ENCODE measurements at places on chromosomes 1 and 21. TPM values are rescaled to one million over a fixed set of nuclear protein-coding genes. Genes with fewer than 3 reads are reported as not detected.

The FCAMR gene
- not detected for total RNA-seq

The AGBL4 gene
- total RNA-seq = not detected

The ITLN1 gene
- total RNA-seq = not detected

The RPL22 gene
- 220 TPM for total RNA-seq

The VCAM1 gene
- total RNA-seq = 4.6 TPM

The COPA gene
- 284 TPM for total RNA-seq

The CLDN14 gene
- total RNA-seq = not detected

The PRELP gene
- total RNA-seq = 33.7 TPM

- no peak for DNase-seq
Observed at GRCh38 chr1:184792450-184792969, 37.9 kb upstream of the EDEM3 start.

- DNase-seq = no peak
Observed at GRCh38 chr21:25986928-25987327, 183.6 kb downstream of the APP start.

DNA sequence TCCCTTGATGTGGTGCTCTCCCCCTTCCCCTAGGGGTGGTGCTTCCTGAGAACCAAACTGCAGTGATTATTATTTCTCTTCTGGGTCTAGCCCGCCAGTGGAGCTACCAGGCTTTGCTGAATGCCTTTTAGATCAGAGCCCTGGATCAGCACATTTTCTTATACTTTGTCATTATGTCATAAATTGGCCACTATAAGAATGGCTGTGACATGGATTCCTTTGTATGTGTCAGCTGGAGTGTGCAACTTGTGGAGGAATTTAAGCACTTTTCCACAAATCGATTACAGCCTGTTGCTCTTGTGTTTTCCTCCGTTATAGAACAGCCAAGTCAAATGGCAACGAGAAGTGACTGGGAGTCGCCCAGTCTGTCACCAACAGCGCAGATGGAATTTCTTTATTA lies 273.3 kb downstream of the DUSP10 start:
- DNase-seq = no peak

- no peak for DNase-seq
Observed at GRCh38 chr1:21290546-21290944, 282 bp upstream of the ECE1 start.

DNA sequence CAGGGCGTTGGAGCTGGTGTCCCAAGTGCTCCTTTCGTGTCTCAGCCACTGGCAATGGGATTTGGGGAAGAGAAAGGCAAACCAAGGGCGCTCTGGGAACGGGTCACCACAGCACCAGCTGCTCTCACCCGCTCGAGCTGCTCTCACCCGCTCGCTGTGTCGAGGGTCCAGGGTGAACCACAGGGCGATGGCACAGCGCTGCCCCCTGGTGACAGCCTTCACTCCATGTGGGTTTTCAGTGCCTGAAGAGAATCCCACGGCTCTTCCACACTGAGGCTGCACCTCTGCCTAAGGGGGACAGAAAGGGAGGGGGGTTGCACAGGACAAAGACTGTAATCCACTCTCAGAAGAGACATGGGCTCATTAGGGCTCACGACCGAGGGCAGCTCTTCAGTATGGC lies 7.1 kb upstream of the CLDN19 start:
- no peak for DNase-seq

DNA sequence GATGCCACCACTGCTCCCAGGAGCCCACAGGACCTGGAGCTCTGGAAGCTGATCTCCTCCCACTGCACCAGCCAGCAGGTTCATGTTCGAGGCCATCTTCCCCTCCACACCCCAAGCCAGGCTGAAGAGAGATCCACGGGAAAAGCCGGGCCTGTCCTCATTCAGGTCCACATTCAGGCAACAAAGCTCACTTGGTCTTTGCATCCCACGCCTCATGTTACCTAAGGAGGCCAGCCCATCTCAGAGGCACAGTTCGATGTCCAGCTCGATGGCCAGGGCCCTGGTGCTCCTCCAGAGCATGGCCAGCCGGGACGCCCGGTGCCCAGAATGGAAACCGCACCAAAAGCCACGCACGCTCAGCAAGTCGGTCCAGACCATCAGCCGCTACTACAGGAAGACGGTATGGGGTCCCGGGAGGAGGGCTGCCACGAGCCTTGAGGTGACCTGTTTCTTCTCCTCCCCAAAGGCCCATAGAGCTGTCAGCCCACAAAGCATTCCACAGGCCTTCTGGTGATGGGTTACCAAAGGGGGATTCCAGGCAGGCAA lies at the start of gene CCDC27:
Gene CCDC27, plus strand, starts transcription at position 51 of the 546 bp plus-strand sequence. Its CDS starts 32 bp downstream, at position 83.
- DNase-seq = no peak

- no peak for DNase-seq
Observed at GRCh38 chr1:86419277-86419903, 4.6 kb upstream of the CLCA2 start.

- no peak for DNase-seq
Observed at GRCh38 chr21:44018813-44019567, 6.9 kb downstream of the TRAPPC10 start.

- DNase-seq = no peak
Observed at GRCh38 chr1:199545780-199546179, 481.7 kb upstream of the NR5A2 start.

DNA sequence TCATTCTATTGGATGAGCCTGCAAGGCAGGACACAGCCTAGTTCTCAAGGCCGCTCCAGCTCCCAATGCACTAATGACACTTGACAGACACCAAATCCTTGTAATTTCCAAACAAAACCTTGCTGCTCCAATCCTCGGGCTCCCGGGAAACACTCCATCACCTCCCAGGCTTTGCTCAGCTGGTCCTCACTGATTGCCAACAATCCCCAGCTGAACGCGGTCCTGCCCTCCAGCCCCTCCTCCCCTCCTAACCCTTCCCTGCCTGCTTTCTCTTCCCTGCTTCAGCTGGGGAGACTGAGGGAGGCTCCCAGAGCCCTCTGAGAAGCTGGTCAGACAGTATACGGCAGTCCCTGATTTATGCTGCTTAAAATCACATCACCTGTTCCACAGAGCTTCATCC lies 114.4 kb upstream of the TNR start:
- no peak for DNase-seq

DNA sequence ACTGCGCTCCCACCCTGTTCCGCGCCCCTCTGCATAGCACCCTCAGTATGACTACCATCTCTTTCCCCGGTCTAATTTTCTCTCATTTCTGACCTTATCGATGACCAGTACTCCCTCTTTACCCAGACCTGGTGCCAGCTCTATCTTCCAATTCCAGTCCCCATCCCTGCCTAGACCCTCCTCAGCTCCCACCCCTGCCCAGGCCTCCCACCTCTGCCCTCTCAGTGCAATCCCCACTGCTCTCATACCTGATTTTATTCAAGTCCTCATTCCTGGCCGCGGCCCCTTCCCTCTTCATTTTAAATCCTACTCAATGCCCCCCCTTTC lies 1.3 kb downstream of the USP24 start:
- no peak for DNase-seq

GRCh38 chr1:90835661-90836344 lies 118.7 kb upstream of the BARHL2 start:
- DNase-seq = no peak

DNA sequence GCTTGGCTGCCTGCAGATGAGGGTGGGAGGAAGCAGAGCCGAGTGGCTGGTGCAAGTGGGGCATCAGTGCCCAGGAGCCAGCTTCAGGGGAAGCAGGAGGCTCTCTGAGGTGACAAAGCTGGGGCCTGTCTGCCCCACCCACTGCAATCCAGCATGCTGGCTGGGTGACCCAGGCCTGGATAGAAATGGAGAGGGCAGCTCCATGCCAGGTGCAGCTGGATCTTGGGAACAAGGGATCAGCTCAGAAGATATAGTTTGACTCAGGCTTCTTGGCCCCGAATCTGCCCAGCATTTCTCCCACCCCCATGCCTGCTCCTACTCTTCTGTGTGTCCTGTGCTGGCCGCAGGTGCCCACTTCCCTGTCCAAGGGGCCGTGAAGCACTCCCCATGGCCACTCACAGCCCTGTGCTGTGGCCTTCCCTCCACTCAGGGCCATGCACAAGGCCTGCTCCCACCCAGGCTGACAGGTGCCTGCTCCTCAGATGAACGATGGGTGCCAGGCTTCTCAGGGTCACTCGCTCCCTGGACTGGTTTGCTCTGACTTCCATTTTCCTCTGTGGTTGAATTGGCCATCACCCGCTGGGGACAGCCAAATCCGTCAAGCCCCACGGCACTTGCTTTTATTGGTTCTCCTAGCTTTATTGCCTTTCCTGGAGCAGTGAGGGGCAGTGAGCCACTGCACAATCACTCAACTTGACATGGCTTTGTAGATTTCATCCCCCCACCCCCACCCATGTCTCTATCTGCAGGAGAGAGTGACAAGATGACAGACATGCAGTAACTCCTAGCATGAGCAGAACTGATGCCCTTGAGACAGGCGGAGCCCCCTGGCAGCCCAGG lies 174.8 kb upstream of the VAMP3 start:
- peak; percentile 73 for DNase-seq

- DNase-seq = no peak
Observed at GRCh38 chr1:68293609-68294366, 61.5 kb upstream of the WLS start.

DNA sequence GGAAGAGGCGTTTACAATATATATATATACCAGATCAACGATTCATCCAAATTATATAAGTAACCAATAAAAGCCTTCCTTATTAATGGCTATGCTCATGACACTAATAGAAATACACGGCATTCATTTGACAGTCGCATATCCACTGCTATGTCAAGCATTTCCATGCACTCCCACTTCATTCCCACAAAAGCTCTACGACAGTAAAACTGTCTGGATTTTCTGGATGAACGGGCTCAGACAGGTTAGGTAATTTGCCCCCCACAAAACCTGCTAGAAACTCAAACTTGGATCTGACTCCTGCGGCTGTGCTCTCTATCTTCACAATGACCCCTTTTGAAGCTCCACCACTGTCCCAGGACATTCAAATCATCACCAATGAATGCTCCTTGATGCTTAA lies 11.4 kb downstream of the DNAJC11 start:
- no peak for DNase-seq

DNA sequence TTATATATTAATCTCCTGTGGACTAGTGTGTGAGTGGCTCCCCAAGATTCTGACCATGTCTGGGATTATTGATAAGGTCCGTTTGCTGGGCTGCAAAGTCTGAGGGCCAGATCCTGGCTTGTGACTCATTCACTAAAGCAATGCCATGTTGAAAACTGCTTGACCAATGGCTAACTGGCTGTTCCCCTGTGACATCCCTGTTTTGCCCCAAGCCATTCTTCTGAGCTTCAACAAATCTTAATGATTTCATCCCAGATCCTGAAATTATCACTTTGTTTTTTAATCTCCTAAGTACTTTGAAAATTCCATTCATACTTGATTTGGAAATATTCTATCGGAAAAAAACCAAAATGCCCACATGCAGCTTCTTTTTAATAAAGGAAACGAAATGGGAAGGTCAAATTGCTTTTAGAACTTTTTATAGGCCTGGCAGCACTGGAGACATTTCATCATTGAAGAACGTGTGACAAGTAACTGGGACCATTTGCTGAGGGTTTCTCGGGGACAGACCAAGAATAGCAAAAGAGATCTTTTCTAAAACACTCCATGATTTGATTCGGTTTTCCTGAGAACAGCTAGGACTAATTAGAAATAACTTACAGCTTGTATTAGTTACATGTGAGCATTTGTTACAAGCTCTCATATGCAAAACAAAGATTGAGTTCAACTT lies 121.3 kb downstream of the TGFB2 start:
- DNase-seq = no peak

DNA sequence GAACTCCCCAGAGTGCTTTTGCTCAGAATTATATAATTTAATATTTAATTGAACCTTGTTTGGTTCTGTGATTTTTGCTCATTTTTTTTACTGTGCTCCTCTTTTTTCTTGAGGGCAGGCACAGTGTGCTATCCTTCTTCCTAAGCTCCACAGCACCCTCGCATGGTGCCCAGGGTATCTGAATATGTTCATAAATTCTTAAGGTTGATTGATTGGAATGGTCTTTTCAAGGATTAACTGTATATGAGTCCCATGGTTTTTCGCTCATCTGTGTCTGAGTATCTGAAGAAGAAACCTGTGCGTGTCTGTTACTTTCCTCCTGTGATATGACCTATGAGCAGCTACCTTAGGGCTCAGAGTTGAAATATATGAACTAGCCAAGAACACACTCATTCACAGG lies 393.7 kb downstream of the HLX start:
- no peak for DNase-seq

- DNase-seq = no peak
Observed at GRCh38 chr1:37599940-37600339, 4.2 kb upstream of the GNL2 start.

GRCh38 chr1:32988665-32989064 lies 24.1 kb upstream of the RNF19B start:
- no peak for DNase-seq

DNA sequence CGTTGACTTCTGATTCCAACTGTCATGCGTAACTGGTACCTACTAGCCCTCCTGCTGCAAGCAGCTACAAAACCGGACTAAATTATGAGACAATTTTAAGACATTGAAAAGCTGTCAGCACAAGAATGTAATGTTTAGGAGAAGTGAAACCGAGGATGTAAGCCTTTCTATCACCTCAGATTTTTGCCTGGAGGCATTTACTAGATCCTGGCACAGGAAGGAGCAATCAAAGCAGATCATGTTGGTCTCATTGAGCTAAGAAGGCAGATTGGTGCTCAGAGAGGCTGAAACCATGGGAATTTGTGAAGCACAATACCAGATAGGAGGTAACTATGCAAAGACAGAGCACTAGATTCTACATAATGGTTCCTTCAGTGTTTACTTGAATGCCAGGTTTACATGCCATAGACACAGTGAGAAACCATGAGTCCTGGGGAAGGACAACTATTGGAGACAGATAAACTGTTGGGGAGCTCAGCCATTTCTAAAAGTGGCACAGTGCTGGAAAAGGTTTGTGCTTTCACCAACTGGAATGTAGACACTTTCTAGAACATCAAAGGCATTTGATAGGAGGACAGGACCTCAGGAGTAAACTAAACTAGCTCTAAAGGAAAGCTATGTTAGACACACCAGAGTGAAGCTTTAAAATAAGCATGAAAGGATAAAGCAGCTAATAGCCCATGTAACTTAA lies 179.4 kb downstream of the LYPLAL1 start:
- DNase-seq = no peak

GRCh38 chr1:212656730-212657129 lies 42.9 kb downstream of the BATF3 start:
- DNase-seq = no peak

- DNase-seq = no peak
Observed at GRCh38 chr1:50967416-50968157, 2.5 kb upstream of the CDKN2C start.

DNA sequence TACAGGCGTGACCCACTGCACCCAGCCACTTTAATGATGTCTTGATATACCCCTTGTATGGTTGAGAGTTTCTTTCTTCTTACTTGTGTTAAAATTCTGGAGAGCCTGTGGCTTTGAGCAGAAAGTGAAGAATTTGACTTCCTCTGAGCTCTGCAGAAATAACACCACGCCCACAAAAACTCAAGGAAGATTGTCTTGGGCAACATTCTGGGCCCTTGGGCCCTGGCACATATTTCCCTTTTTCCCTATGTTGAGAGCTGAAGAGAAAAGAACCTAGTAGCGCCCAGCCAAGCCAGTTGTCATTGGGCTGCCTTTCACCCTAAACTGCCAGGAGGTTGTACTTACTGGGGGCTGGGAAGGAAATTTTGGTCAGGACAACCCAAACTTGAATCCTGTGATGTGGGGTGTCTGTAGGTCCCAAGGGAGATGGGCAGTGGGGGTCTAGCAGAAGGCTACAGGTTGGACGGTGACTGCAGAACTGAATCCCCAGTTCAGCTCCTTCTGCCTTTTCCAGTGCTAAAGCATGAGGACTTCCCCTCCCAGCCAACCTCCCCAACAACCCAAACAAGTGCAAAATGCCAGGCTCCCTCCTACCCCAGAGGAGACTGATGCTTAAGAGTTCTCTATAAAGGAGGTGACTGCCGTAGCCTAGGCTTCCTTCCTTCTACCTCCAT lies 11.7 kb upstream of the SNAPIN start:
- DNase-seq = peak; percentile 12
